Activated CD4-positive, alpha-beta T cell treated with anti-CD3 and anti-CD28 coated beads, Interleukin-10, Interleukin-2, amounts not matched to agents 100 ng/mL and 50 ng/mL, durations not matched to agents 16 hours and 8 hours (primary cell): ENCODE measurements at places on chromosomes 11 and 22.

DNA sequence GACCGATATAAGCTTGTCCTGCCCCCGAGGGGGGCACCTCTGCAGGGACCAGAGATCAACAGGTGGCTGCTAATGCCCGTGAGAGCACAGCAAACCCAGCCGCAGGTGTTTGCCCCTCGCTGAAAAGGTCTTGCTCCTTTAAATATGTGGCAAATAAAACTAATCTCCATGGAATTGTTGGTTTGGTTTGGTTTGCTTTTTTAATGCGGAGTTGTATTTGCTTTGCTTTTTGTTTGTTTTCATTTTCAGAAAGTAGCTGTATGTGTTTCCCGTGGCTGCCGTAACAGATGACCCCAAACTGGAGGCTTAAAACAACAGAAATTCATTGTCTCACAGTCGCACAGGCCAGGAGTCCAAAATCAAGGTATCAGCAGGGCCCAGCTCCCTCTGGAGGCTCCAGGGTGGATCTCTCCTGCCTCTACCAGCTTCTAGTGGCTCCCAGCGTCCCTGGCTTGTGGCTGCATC is 93.0 kb downstream of the CELSR1 start:
- no peak for DNase-seq

DNA sequence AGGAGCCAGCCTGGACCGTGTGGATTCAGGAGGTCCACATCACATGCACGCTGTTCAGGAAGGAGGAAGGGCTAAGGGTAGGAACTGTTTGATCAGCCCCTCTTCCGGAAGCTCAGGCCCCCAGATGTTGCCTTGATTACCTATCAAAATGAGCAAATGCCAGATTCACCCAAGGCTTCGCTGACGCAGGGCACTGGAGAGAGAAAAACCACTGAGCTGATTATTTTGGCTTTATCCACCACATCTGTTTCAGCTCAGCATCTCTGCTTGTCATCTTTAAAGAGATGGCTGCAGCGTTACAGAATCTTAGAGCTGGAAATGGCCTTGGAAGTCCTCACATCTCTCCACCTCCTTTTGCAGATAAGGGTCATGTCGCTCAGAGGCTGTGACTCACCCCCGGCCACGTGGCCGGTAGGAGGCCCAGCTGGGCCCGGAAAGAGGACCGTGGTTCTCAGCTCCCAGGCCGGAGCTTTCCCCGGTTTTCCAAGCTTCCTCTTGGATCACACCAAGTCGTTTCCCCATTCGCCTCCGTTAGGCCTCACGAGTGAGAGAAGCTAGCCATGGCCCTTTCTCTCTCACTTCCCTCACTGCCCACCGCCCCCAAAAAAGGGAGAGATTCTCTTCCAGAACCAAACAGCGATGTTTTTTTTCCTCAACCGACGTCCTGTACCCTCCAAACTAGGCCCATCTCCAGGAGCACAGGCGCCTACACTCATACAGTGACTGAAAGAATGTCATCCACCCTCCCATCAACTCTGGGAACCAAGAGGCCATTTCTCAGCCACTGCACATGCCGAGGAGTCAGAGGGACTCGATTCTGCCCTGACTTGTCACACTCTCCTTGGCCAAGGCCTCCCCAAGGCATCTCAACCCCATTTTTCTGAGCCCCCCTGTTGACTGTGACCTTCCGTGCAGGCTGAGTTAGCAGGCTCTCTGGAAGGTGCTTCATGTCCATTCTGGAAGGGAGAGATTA is 37.6 kb downstream of the LIF start:
- no peak for DNase-seq

GRCh38 chr11:119728651-119729580 is at the start of gene NECTIN1:
Gene NECTIN1, minus strand, starts transcription at chr11:119729200. Its CDS starts 647 bp downstream, at chr11:119728553.
- DNase-seq: peak; percentile 87

DNA sequence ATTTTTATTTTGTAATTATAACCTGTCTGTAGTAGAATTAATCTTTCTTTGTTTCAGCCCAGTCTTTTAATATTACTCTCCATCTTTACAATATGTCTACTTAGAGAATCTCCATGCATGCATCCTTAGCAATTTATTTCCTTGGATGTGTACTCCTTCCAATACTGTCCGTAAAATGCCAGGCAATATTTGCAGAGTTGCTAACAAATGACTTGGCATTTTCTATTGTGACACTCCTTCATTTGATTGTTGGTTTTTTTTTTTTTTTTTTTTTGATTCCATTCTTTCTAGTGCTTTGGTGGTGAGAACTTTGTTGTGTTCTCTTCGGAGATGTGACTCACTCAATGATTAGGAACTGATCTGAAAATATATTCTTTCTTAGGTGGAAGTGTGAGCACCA is 220.3 kb downstream of the CNTN5 start:
- no peak for DNase-seq

GRCh38 chr11:71199226-71199820 is 53.1 kb downstream of the SHANK2 start:
- no peak for DNase-seq

DNA sequence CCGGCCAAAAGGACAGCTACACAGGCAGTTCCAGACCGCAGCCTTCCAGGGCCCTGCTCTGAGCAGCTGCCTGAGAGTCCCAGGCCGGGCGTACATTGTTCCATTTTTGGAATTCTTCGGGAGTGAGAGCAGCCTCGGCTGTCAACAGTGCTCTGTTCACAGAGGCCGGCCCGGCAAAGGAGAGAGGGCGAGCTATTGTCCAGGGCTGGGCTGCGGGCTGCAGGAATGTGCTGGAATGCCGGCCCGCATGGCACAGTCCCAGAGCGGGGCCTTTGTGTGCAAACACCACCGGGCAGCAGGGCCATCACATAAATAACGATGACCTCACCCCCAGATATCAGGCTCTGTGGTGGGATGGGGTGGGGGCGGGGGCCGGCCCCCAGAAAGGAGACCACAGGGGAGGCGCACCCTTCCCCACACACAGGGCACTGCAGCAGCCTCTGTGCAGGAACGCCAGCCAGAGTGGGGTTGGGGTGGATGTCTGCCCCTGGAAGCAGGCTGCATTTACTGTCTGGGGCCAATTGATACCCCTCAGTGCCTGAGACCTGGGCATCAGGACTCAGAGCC is 15.8 kb downstream of the LINC01488 start:
- DNase-seq: no peak

DNA sequence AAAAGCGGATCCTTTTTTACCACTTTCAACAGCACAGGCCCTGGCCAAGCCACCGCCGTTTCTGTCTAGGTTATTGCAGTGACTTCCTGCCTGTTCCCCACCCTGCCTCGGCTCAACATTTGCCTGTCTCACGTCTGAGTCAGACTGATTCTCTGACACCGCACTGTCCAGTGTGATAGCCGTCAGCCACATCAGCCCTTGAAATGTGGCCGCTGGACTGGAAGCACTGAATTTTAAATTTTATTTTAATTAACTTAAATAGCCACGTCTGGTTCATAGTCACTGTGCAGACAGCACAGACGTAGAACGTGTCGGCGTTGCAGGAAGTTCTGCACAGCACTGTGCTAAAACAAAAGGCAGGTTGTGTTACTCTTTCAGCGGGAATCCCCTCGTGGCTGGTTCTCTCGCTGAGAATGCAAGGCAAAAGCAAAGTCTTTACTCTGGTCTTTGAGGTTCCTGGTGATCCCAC is 56.3 kb upstream of the ADSL start:
- DNase-seq: peak; percentile 75

DNA sequence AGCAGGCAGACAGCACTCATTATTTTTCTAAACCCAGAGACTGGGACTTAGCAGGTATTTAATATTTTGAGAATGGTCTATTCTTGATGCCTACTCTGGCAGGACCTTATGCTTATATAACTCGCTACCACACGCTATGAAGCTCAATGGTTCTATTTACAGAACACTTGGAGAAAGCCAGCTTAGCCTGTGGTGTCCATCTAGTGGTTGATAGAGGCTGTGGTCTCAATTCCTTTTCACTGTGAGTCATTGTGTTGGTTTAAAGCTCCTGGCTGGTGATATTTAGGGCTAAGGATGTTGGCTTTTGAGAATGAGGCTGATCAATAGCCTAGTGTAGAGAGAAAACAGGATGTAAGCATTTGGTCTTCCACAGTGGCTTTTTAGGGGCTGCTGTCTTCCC is 206.4 kb downstream of the DBX1 start:
- no peak for DNase-seq

- peak; percentile 56 for DNase-seq
Measured at GRCh38 chr11:77619576-77620198, 17.9 kb downstream of the CLNS1A start.
